ENCODE measurements at places on chromosomes 3 and 15.

DNA sequence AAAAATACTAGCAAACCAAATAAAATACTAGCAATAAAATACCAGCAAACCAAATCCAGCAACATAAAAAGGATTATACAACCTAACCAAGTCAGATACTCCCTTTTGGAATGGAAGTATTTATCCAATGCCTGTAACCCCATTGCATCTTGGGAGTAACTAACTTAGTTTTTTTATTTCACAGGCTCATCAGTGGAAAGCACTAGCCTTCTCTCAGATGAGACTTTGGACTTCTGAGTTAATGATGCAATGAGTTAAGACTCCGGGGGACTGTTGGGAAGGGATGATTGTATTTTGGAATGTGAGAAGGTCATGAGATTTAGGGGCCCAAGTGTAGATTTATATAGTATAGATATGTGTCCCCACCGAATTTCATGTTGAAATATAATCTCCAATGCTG is 41.2 kb downstream of the POLQ start:
- no peak for DNase-seq

DNA sequence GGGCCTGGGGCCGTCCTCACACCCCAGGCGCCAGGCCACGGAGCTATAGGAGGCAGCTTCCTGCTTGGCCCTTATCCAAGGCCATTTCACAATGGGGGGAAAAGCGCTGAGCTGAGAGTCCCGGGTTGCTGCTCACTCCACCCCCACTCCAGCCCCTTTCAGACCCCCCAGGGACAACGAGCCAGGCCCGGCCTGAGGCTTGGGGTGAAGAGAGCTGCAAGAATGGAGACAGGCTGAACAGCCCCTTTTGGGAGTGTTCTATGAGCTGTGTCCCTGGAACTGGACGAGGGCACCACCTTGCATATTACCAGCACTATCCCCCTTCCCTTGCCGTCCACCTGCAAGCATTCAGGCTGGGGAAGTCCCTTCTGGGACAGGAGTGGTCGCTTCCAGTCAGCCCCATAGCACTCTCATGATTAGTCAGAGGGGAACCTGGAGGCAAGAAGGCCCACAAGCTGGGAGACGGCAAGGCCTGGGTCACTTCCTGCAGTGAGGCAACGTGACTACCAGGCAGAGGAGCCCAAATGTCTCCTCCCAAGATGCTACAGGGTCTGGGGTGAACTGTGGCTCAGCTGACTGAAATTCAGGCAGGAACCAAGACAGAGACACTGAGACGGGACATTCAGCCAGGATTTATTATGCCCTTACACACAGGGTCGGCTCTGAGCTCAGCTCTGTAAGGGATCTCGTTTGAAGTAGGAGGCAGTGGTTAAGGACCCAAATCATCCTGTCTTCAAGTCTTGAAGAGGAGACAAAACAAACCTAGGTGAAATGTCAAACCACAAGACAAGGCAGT is 8.6 kb upstream of the SRP14 start:
- DNase-seq: no peak

GRCh38 chr3:32455609-32456428 is 46.8 kb downstream of the CMTM6 start:
- no peak for DNase-seq

GRCh38 chr15:74857082-74857655 is 14.2 kb upstream of the ULK3 start:
- no peak for DNase-seq

- DNase-seq: peak; percentile 43
These were observed at the start of gene DNAJA4 for GRCh38 chr15:78264304-78265136. Gene DNAJA4 (plus strand): TSS chr15:78264562. CDS start chr15:78264764, 202 bp downstream.

DNA sequence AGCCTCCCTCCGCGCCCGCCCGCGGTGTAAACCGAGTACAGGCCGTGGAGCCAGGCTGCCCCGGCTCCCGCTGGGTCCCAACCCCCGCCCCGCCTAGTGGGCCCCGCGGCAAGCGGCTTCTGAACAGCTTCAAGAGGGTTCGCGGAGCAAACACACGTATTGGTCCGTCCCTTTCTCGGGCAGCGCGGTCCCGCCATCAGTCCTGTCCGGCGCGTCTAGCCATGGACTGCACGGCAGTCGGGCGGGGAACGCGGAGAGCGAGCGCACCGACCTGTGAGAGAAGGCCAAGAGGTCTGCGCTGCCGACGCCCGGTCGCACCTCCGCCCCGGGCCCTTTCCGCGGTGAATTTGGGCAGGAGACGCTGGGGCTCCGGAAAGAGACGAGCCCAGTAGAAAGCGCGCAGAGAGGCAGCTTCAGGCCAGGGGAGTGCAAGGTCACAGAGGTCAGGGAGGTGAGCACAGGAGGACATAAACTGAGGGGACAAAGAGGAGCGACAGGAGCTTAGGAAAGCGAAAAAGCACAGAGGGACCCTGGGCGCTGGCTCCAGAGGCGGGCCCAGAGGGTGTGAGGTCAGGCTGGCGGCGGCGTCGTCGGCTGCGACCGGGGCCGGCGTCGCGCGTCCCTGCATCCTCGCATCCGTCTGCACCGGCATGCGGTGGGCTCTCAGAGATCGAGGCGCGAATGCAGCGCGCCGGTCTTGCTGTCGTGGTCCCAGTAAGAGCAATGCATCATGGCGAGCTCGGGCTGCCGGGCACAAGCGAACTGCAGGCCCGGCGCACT is 1.8 kb downstream of the FOXL2 start:
- DNase-seq: no peak

- DNase-seq: peak; percentile 58
These were observed 1.6 kb upstream of the CHST13 start for GRCh38 chr3:126522363-126522788.

DNA sequence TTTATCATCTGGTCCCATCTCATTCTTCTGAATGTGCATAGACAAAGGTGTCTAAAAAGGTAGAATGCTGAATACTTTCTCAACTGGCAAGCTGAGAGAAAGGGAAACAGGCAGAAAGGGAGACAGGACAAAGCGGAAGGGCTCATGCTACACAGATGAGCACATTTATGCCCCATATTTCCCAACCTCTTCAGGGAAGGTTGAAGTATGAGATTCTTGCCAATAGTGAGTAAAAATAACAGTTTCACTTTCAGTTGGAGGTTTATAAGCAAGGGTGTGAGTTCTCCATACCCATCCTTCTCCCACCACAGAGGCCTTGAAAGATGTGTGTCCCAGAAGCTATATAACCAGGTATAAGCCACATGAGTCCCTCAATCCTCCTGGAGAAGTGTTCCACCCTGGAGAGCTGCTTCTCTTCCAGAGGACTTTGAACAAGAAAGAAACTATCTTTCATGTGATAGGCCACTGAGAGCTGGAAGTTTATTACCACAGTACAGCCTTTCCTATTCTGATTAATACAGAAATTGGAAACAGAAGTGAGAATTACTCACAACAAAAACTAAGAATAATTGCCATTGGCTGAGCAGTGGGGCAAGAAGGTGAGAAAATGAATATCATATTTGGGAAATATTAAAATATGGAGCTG is 709.4 kb upstream of the NR2F2 start:
- DNase-seq: no peak

DNA sequence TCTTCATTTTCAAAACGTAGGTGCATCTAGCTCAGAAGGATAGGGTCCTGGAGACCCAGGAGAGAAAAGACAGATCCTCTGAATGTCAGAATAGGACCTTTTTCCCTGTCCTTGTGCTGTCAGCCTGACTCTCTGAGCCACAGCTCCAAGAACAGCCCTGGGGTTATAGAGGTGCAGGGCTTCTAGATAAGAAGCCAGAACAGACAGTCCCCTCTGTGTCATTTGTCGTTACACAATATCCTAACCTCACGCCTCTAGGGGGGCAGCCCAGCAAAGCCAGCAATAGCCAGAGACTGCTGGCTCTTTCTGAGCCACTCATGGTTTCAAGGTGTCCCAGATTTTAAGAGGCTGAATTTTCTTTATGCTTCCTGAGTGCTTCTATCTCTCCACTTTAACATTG is 153.2 kb upstream of the THBS1 start:
- DNase-seq: no peak

DNA sequence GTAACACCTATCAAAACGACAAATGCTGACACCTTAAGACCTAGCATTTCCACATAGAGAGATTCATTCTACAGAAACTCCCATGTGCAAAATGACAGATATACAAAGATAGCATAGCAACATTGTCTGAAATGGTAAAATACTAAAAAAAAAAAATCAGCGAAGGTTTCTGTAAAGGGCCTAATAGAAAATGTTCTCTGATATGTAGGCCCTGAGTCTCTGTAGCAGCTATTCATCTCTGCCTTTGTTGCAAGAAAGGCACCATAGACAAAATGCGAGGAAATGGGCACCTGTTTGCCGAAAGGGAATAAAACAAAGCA is 631 bp upstream of the MFGE8 start:
- no peak for DNase-seq

GRCh38 chr3:106030627-106030963 is 161.8 kb upstream of the CBLB start:
- DNase-seq: no peak

- DNase-seq: no peak
These were observed 908 bp upstream of the ADPGK start for GRCh38 chr15:72784456-72784876.

- DNase-seq: no peak
These were observed 438.8 kb downstream of the FHIT start for GRCh38 chr3:60812502-60812901.

GRCh38 chr3:141643796-141644195 is 94.3 kb upstream of the RNF7 start:
- no peak for DNase-seq

DNA sequence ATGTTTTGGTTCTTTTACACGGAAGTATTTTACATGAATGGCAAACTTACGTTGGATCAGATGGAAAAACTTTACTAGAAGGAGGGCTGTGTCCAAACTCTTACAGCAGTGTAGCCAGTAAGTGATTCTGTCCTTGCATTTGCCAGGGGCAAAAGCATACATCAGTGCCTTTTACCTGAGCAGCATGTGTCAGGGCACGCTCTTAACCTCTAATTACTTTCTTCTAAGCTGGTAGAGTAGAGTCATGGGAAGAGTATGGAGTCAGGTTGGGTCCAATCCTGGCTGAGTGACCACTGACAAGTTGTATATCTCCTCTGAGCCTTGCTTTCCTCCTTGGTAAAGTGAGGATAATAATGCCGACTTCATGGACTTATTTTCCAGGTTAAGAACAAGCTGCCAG is 47.1 kb downstream of the RYR3 start:
- no peak for DNase-seq

- no peak for DNase-seq
These were observed 261.3 kb upstream of the NR2E3 start for GRCh38 chr15:71549091-71549490.

- no peak for DNase-seq
These were observed 10.5 kb downstream of the DPH6 start for GRCh38 chr15:35535365-35535916.

DNA sequence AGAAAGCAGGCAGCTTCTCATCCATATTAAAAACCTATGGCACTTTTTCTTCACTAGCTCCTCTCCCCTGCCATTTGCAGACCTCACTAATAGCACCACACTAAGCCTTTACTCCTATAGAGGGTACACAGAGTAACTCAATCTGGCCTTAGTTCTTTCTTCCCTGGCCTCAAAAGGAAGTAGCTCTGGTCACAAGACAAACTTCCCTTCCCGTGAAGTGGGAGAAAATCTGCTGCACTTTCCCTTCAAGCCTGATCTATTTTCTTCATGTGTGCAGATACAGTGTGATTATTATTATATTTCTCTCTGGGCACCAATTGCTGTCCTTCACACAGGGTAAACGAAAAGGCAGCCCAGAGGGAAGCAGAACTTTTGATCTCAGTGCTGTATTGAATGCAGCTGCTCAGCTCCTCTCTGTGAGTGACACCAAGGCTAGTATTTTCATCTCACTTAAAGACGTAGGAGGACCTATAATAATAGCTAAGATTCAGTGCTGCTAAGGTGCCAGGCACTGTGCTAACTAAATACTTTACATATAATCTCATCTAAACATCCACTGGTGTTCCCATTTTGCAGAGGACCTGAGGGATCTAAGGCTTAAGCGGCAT is 61.9 kb upstream of the RASGRP1 start:
- DNase-seq: no peak

- DNase-seq: no peak
These were observed 9.8 kb upstream of the ANKDD1A start for GRCh38 chr15:64901914-64902313.

DNA sequence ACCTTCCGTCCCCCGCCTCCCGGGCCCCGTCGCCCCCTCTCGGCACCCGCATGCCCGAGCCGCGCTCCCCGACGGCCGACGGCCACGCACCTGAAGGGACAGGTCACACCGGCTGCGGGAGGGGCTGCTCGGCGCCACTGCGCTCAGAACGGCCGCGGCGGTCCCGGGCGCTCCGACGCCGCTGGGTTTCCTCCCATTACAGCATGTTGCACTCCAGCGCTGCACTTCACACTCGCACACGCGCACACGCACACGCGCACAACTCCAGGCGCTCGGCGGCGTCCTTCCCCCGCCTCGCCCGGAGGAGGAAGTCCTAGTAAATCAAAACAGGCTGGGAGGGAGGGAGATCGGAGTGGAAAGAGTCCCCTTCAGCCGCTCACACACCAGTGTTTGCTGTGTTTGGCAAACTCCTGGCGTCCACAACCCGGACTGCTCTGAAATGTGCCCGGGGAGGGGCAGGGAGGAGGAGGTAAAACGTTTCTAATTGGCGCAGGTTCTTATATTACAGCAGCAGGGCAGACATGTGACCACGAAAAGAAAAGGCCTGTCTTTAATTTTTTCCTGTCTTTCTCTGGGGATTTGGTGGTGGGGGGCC is 76.7 kb upstream of the VGLL4 start:
- DNase-seq: peak; percentile 88

GRCh38 chr15:99989095-99989494 is 255.9 kb upstream of the LYSMD4 start:
- no peak for DNase-seq

DNA sequence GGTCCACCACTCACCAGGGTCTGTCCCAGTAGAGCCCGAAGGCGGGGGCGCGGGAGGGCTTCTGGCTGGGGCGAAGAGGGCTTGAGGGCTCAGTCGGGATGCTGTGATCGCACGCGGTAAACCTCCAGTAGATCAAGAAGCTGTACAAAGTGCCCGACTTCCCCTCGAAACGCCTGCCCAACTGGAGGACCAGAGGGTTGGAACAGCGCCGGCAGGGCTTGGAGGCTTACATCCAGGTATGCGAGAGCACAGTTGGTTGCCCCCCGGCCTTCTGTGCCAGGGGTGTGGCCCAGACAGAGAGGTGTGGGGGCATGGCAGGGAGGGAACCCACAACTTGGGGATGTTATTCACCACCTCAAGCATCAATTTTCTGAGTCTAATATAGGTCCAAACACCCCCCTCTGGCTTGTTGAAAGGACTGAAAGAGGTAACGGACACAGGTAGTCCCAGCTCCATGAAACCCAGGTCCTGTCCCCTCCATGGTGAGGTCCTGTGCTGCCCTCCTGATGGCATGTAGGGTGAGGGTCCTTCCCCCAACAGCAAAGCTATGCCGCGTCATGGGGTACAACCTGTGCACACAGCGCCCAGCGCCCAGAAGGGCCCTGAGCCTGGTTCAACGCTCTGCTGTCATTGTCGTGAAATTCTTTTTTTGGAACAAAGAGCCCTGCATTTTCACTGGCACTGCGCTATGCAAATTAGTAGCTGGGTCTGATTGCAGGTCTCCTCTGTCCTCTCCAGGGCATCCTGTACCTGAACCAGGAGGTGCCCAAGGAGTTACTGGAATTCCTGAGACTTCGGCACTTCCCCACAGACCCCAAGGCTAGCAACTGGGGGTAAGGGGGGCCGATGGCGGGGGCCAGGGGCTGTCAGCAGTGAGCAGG is 1.2 kb downstream of the SNX22 start:
- DNase-seq: no peak

- no peak for DNase-seq
These were observed 400.2 kb upstream of the TBL1XR1 start for GRCh38 chr3:177597311-177598096.

GRCh38 chr3:195080125-195080524 is 190.8 kb downstream of the XXYLT1 start:
- DNase-seq: peak; percentile 46

GRCh38 chr3:18872466-18872865 is 275.8 kb upstream of the KCNH8 start:
- no peak for DNase-seq

Data from SW480 (cell line).